ENCODE measurements at places on chromosomes 7 and 10.

- no peak for DNase-seq
These were observed 178.7 kb upstream of the PPP2R2D start for GRCh38 chr10:131722121-131722520.

DNA sequence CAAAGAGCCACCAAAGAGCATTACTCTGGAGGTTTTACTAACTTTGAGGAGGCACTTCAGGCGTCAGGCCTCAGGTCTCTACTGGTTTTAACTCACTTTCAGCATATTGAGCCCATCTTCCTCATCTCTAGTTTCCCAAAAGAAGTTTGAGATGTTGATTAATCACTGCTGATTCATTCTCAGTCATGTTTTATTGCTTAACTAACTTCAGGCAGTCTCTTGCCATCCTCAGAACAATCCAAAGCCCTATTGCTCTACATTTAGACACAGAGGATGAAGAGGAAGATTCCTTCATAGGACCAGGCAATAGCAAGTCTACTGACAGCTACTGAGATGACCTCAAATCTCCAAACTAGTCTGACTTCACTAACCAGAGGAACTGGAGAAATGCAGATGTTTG lies 39.1 kb upstream of the BET1 start:
- peak; percentile 70 for DNase-seq

GRCh38 chr10:90319188-90319914 lies 538.5 kb downstream of the HTR7 start:
- DNase-seq, result peak; percentile 92

DNA sequence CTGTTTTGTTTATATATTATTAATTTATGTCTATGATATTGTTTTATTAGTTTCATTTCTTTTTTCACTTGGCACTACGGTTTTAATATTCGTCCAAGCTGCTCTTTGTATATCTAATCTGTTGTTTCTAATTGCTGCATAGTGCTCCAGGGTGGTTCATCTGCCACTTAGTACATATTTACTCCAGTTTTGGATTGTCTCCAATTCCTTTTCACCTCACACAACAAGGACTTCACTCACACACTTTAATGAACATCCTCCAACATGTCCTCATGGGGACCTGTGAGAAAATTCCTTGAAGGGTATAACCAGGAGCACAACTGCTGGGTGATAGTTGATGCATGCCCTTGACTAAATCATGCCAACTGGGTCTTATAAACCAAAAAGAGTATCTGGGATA lies 14.1 kb upstream of the NOC3L start:
- DNase-seq, result no peak

DNA sequence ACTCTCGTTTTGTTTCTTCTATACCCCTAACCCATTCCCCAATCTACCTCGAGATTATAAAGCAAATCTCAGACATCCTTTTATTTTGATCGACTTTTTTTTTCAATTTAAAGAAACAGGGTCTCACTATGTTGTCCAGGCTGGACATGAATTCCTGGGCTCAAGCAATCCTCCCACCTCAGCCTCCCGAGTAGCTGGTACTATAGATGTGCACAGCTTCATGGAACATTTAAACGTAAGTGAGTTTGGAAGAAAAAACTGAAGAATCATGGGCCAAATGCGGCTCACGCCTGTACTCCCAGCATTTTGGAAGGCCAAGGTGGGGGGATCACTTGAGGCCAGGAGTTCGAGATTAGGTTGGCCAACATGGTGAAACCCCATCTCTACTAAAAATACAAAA lies 96.0 kb downstream of the UPF2 start:
- DNase-seq, result no peak

DNA sequence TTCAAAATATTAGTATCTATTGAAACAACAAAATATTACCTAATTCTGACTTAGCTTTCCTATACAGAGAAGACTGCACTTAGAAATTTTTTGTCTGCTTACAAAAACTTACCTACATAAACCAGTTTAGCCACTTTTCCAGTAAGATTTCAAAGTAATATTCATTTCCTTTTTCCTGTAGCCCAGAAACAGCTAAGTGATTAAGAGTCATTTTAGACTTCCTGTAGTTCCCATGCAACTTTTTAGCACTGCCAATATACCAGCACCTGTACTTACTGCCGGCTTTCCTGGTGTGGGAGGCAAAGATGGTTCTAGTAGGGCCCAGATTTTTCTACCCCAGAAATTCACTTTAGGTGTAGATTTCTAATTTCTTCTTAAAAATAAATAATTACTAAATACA lies 21.8 kb downstream of the NT5C2 start:
- no peak for DNase-seq

GRCh38 chr10:8670461-8670860 lies 616.0 kb downstream of the GATA3 start:
- no peak for DNase-seq

DNA sequence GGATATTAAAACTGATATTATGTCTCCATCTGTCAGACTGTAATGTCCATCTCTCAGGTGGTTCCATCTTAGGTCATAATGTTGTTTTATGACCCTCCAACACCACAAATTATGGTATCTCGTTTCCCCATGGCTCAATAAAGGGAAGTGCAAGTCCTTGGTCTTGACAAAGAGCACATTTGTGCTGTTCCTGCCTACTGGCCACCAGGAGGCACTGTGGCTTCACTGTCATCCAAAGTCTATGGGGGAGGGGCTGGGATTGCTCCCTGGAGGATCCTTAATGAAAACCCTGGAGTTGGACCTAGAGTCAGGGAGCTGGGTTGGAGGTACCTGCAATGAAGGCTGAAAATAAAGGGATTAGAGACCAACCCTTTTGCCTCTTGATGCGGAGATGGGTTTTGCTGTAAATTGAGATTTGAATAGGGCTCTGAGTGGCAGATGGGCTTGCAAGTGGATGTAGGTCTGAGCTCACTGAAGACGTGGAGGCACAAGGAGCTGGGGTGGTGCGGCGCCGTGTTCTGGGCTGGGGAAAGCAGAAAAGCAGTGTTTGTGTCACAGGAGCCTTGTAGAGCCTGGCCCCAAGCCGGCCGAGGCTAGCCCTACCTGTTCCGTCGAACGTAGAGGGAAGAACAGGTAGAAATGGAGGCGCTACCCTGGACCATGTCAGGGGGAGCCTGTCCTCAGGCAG lies 180.5 kb upstream of the PRSS58 start:
- DNase-seq, result peak; percentile 79

DNA sequence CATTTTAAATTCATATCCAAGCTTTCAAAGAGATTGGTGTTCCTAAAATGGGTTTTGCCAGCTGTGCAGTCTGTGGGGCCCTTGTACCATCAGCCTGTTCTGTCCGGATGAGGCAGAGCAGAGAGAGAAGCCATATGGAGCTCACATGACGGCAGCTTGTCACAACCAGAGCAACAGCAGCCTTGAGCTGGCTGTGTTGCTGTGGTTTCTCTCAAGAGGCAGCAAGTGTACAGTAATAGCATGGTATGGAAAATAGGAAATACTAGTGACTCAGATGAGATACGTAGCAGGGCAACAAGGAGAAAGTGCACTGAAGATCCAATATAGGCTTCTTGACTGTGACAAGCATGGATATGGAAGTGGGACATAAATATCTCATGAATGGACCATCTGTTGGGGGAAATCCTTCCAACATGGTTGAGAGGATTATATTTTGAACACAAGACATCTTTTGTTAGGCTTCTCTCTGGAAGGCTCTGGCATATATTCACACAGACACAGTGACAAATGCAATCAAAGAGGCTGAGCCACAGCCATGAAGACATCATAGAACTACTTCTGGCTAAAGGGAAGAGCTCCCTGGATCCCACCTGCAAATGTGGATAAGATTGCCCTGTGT lies 251.0 kb upstream of the TAC1 start:
- DNase-seq, result no peak

DNA sequence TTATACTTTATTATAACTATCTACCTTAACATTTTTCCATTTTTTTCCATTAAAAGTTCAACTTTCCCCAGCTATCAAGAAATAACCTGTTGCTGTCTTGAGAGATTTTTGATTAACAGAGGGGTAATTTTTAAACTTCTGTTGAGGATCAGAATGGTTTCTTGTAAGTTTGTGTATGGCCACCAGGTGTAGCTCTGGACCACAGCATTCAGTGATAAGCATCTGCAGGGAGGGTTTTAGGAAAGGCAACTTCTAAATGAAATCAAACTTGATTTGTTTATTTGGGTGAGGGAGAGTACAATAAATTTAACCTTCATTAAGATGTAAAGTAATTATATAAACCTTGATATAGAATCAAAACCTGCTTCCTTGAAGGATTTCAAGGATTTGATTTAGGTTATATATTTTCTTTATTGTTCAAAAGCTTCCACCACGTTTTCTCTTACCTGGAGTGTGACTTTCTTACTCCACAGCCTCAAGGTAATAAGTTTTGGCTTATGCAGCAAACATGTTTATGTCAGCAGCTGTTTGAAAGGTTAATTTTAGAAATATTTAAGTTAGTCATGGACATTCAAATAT lies 153.3 kb downstream of the STK31 start:
- peak; percentile 73 for DNase-seq

DNA sequence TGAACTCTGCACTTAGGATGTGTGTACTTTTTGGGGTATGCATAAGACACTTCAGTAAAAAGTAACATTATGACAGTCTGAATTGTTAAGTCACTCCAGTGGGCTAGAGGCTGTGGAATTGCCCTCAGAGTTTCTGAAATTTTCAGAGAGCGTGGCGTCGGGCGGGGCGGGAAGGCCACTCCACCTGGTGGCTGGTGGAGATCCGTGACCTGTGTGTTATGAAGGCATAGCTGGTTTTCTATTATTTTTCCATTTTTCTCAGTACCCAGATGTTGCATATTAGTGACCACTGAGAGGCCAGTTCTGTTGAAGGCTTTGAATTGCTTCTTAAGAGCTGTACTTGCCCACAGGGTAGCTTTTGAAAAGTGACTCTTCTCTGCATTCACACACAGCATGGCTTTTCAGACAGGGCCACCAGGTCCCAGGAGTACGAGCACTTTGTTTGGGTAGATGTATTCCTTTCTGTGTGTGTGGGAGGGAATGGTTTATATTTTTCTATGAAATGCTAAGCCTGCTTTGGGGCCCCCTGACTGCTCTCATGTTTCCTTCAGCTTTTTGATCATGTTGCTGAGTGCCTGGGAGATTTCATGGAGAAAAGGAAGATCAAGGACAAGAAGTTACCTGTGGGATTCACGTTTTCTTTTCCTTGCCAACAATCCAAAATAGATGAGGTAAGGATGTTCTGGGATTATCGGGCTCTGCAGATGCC lies 52.3 kb downstream of the TACR2 start:
- no peak for DNase-seq

GRCh38 chr10:79028056-79028430 lies 40.7 kb upstream of the ZMIZ1 start:
- DNase-seq, result no peak

DNA sequence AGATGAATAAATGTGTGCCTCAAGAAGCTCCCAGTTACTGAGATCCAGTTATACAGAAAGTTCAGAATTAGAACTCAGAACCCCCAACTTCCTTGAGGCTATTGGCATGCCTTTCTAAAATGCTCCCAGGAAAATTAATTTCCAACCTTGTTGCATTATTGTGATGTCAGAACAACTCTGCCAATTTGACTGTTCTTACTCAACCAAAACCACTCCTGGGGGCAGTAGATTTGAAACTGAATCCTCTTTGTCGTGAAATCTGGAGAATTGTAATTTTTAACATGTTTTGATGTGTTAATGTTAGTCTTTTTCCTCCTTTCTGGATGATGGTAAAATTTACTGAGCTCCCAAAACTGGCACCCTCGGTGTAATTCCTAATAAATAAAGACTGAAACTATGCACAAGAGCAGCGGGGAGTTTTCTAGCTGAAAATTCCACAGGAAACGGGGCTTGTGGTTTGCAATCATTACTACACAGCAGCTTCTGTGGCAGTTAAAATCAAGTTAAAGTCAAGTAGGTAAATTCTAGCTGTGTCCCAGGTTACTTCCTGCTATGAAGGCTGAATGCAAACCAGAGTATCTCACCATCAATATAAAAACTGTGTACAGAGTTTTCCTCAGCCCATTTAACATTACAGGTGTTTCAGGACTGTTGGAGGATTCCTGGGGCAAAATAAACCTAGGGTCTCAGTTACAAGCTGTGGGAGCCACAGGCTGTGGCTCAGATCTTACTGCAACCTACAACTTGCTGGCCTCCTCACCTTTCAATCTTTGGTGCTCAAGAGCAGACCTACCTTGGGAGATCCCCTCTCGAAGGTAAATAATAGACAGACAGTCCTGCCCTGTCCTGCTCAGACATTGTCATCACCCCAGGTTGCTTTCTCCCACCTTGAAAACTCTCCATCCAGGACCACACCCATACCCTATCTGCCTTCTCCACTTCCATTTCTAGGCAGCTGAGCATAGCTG lies 156.3 kb upstream of the KMT2E start:
- DNase-seq, result peak; percentile 36

- DNase-seq, result peak; percentile 62
These were observed 6.5 kb upstream of the C10orf105 start for GRCh38 chr10:71725998-71726579.

GRCh38 chr10:132859084-132859855 lies 73.3 kb upstream of the NKX6-2 start:
- DNase-seq, result no peak

- peak; percentile 87 for DNase-seq
These were observed 38.4 kb downstream of the TWIST1 start for GRCh38 chr7:19079066-19079465.

GRCh38 chr10:35092851-35093250 lies 2.7 kb upstream of the CUL2 start:
- no peak for DNase-seq

GRCh38 chr7:11369696-11370095 lies 396.0 kb downstream of the PHF14 start:
- no peak for DNase-seq

DNA sequence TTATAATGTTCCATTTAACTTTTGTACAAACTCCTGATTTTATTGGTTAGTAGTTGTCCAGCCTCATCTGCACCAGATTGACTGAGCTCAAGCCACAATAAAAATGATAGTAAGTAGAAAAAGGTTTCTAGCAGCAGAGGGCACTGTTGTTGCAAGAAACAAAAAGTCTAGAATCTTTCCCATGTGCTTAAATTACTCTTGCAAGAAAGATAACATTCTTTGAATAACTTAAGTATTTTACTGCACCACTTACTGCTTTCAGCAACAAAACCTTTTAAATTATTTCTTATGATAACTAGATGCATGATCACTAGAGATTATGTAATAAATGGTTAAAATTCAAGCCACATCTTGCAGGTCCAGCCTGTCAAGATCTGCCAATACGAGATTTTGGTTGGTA lies 27.0 kb downstream of the LMOD2 start:
- peak; percentile 88 for DNase-seq

GRCh38 chr10:74380795-74381194 lies 229.8 kb downstream of the ADK start:
- DNase-seq, result no peak

GRCh38 chr10:127826154-127826725 lies 66.5 kb downstream of the CLRN3 start:
- DNase-seq, result no peak

- DNase-seq, result no peak
These were observed 73.4 kb upstream of the CUX1 start for GRCh38 chr7:101743995-101744360.

GRCh38 chr10:98450618-98451017 lies 3.9 kb upstream of the HPS1 start:
- DNase-seq, result no peak
